ENCODE measurements at places on chromosomes 5 and 9.

- no peak for DNase-seq
These were observed 9.5 kb upstream of the HAND1 start for GRCh38 chr5:154487541-154487940.

DNA sequence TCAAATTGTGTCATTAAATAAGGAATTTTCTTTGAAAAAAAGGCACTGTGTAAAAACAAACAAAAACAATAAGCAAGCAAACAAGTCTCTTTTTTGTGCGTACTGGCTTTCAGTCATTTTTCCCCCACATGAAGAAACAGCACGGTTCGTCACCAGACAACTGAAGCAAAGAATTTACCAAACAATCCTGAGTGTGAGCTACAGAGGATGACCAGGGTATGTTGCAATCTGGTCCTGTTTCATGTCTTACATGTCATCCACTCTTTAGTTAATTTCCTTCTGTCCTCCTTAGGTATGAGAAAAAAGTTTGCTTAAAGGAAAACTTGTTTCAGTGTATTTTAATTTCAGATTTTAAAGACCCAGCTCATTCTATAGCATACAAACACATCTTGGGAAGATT is 1080.7 kb upstream of the NUDT12 start:
- DNase-seq, result no peak

- DNase-seq, result no peak
These were observed 106.1 kb upstream of the FGF10 start for GRCh38 chr5:44495280-44495679.

DNA sequence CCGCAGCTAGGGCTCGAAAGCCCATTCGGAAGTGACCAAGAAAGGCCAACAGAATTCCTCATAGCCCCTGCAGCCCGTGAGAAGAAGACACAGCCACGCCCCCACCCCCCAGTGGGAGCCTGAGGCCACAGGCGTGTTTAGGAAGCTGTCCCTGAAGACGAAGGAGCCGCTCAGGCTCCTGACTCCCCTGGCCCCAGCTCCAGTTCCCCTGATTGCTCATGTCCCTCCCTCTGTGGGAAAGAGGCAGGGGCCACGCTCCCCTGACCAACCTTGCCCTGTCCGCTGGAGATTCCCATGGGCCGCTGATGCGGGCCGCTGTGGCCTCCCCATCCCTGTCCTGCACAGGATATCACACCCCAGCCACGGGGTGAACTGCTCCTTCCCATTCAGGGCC is 13.6 kb downstream of the ROPN1L start:
- DNase-seq, result no peak

- no peak for DNase-seq
These were observed 254.7 kb downstream of the MAN2A1 start for GRCh38 chr5:109944461-109944860.

DNA sequence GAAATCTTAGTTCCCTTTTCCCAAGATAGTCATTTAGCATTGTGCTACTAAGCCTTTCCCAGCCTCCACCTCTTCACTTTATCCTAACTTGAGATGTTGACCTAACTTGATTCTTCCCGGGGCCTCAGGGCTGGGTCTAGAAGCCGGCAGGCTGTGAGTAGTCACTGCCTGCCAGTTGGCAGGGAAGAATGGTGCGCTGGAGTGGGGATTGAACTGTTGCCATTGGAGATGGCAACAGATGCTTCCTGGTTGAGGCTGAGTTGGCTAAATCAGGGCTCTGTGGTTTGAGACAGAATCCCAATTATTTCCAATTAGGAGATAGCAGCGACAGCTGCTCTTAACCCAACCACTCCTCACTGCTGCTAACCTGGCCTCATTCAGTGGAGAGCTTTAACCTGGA is 343.1 kb downstream of the BRINP1 start:
- DNase-seq, result peak; percentile 57

DNA sequence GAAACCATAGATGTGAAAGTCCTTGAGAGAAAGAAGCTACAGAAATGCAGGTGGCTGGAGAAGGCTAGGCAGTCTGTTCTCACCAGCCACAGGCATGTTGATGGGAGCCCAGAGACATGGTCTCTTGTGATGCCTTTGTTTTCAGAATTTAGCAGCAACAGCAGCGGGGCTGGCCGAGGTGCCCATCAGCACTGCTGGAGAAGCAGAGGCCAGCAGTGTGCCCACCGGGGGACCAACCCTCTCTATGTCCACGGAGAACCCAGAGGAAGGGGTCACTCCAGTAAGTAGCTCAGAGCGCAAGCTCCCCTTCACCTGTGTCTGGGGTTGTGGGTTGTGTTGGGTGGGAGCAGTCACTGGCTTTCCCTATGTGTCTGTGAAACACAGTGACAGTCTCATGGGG is 59.6 kb downstream of the COL15A1 start:
- no peak for DNase-seq

DNA sequence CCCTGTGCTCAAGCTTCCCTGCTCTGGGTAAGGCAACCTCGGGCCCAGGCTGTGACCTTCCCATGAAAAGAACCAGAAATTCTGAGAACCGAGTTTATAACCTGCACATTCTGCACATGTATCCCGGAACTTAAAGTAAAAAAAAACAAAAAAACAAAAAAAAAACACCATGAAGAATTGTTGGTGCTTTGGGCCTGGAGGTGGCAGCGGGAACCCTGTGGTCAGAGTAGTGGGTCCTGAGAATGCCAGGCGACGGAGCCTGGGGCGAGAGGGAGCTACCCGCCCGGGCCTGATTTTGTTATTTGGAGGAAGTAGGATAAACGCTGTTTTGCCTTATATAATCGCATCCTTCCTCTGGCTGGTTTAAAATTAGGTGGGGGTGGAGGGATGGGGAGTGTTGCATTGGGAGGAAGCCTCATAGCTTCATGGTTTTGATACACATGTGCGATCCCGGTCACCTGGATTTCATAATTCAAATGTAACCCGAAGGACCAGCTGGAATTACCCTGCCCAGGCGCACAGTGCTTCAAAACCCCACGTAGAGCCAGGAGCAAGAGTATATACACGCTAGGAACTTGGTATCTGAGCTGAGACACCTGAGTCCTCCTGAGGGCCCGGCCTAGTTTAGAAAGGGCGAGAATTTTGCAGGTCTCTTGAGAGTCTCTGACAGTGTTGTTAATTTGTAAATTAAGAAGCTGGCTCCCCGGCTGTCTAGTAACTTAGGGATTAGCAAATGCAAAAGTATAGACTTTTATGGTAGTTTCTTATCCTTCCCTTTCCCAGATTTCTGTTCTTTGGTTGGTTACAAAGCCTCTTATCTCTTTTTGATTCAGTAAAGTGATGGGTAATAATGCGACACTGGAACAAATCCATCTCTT is 2.8 kb downstream of the MSX2 start:
- DNase-seq, result no peak

- DNase-seq, result no peak
These were observed 19.1 kb upstream of the TRIO start for GRCh38 chr5:14123974-14124482.

GRCh38 chr5:28397502-28397941 is 1359.1 kb upstream of the CDH9 start:
- DNase-seq, result no peak

DNA sequence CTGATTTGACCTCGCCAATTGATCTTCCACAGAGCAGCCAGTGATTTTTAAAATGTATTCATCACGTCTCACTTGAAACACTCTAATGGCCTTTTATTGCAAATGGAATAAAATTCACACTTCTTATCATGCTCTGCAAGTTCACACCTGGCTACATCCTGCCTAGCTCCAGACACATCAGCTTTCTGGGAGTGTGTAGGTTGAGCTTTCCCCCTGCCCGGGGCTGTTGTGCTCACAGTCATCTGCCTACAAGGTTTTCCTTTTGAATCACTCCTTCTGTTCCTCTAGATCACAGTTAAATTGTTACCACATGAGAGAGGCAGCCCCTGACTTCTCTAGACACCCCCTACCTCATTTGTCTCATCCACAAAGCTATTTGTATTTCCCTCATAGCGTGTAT is 674.5 kb downstream of the PRELID2 start:
- no peak for DNase-seq

DNA sequence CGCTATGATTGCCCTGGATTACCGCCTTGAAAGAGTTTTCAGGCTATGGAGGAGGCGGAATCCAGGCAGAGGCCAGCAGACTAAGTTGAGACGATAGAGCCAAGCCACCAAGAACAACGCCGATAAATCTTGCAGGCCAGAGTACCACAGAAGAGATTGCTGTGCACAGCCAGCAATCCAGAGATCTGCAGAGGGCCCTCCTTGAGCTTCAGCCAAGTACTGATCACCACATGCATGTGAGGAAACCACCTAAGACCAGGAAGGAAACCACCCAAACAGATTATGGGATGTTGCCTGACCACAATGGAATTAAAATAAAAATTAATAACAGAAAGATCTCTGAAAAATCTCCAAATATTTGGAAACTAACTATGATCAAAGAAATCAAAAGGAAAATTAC is 74.9 kb downstream of the GCNT4 start:
- DNase-seq, result no peak

DNA sequence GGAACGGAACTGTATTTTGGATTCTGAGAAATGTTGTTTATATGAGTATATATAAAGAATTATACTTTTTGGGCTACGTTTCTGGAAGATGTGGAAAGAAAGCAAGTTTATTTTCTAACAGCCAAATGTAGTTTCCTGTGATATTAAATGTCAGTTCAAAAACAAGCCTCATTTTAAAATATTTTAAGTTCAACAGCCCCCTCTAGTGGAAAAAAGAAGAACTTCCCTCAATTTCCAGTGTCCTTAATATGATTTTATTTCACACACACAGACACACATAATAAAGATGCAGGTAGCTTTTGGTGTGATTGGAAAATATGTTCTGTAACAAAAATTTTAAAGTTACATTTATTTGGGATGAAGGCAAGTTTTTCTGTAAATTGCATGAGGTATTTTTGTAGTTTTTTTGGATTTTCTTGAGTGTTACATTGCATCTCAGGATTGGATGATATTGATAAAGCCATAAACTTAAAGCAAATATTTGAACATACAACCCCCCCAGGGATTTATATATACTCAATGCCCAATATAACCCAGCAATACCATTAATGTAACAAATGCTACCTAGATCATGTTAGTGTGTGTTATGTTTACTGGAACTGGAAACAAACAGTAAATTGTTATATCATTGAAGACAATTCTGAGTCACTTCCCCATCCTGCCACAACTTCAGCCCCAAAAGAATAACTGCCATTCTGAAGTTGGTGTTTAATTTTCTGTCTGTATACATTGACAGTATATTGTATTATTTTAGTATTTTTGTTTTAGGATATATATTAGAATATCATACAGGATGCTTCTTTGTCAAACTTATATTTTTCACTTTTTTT is 54.0 kb downstream of the CCDC171 start:
- DNase-seq, result no peak

GRCh38 chr5:15026011-15026893 is 154.7 kb upstream of the ANKH start:
- DNase-seq, result no peak

- no peak for DNase-seq
These were observed 37.9 kb downstream of the SEMA5A start for GRCh38 chr5:9507974-9508373.

DNA sequence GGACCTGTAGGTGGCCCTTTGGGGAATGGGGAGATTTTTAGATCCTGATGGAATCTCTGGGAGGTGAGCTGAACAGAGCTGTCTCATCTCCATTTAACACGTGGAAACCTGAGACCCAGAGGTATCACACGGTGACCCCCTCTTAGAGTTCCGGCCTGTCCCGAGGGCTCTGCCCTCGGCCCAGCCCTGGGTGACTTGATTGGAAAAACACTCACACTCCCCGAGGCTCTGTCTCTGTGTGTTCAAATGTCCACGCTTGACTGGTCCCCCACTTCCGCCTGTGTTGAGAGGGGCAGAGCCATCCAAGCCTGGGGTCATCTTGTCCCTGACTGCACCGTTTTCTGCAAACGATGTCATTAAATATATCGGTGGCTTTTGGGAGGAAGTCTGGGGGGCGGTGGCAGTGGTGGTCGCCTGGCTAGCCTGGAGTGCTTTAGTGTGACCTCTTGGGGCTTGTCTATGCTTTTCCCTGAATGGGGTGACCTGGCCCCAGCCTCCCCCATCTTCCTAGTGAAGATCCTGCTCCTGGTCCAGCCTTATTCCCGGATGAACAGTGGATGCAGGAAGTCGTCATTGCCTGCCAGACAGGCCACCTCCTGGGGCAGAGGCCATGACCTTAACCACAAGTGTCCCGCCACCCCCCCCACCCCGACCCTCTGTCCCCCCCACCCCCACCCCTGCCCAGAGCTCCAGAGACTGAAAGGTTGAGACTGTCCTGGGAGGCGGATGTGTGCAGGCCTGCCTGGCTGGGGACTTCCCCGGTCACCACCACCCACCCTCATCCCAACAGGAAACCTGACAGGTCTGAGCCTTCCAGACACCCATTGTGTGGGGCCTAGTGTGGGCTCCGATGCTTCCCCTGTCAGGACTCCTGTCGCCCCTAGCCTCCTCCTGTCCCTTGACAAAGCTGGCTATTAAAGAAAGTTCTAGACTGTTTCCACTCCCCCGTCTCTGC is 5.3 kb upstream of the DAB2IP start:
- no peak for DNase-seq

- DNase-seq, result no peak
These were observed 398.8 kb downstream of the ENC1 start for GRCh38 chr5:74241751-74242140.

- no peak for DNase-seq
These were observed 185.4 kb downstream of the EBF1 start for GRCh38 chr5:158914008-158915000.

GRCh38 chr9:125843646-125844045 is 96.5 kb downstream of the PBX3 start:
- DNase-seq, result no peak

- DNase-seq, result no peak
These were observed 85.8 kb downstream of the GNAQ start for GRCh38 chr9:77945798-77946197.

DNA sequence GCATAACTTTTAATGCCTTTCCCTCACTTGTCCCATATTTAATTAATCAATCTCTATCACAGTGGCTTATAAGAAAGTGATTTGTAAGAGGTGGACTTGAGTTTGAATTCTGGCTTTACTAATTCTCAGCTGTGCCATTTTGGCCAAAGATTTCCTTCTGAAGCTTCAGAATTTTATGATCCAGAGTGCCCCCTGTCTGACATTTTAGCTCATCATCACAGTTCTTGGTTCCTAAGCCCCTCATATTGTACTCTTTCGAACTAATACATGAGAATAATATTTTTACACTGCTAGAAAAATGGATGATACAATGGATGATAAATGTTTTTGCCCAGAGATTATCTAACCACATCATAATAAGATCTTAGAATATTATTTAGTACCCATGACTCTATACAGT is 1014.1 kb downstream of the PTPRD start:
- no peak for DNase-seq

- DNase-seq, result no peak
These were observed 439 bp downstream of the SSBP2 start for GRCh38 chr5:81750308-81751008.

DNA sequence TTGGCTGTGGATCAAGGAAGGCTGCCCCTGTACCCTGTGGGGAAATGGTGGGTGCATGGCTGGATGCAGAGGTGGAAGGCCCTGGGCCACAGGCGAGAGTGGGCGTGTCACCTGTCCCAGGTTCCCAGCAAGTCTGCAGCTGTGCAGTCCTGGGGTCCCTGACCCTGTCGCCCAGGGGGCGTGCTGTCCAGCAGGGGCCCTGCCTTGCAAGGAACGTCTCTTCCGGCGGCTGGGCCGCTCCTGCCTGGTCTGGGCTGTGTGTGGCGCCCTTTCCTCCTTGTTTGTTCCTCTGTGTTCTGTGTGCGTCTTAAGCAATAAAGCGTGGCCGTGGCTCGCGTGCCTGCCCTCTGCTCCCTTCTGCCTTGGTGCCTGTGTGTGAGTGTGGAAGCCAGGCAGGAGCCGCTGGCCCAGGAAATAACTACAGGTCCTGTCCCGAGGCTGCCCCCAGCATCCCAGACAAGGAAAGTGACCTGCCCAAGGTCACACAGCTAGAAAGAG is 8.4 kb downstream of the SLC2A6 start:
- no peak for DNase-seq

Data from Right ventricle myocardium superior (tissue), 1 donor.